Stimulated activated CD4-positive, alpha-beta T cell treated with anti-CD3 and anti-CD28 coated beads, Interleukin-4, amount 100 ng/mL, for 24 hours (primary cell): ENCODE measurements at places on chromosomes 13 and 19.
A peak's percentile ranks its signal among the peaks of the same experiment; 100 is the strongest.

- no peak for DNase-seq
These were observed 65.0 kb upstream of the TRPC4 start for GRCh38 chr13:37934339-37935191.

DNA sequence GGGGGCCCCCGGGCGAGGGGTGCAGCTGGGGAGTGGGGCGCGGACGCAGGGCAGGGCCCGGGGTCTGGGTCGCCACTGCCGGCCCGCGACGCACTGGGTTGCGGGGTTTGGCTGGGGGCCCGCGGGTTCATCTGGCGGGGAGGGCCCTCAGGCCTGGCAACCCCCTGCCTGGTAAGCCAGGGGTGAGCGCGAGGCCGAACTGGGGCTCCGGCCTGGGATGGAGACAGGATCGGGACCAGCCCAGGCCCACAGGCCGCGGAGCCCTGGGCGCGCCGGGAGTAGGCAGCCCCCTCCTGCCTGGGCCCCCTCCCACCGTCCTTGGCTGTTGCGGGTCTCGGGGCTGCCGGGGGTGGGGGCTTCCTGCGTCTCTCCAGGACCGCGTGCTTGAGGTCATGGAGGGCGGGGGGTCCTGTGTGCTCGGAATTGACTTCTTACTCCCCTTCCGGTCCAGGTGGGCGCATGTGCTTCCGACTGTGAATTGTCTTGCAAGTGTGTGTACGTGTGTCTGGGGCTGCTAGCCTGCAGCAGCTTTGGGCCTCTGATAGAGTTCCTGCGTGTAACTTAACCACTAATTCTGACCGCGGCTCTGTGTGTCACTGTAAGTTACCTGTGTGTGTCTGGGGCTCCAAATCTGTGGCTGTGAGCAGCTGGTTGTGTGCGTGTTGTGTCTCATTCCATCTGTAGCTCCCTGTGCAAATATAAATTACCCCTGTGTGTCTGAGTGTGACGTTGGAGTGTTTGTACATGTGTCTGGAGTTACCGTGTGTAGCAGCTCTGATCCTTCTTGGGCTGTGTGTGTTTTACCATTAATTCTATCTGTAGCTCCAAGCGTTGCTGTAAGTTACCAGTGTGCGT, 751 bp downstream of the GRAMD1A start:
- DNase-seq, result peak; percentile 72

- no peak for DNase-seq
These were observed 22.2 kb downstream of the EFNB2 start for GRCh38 chr13:106513025-106513983.

DNA sequence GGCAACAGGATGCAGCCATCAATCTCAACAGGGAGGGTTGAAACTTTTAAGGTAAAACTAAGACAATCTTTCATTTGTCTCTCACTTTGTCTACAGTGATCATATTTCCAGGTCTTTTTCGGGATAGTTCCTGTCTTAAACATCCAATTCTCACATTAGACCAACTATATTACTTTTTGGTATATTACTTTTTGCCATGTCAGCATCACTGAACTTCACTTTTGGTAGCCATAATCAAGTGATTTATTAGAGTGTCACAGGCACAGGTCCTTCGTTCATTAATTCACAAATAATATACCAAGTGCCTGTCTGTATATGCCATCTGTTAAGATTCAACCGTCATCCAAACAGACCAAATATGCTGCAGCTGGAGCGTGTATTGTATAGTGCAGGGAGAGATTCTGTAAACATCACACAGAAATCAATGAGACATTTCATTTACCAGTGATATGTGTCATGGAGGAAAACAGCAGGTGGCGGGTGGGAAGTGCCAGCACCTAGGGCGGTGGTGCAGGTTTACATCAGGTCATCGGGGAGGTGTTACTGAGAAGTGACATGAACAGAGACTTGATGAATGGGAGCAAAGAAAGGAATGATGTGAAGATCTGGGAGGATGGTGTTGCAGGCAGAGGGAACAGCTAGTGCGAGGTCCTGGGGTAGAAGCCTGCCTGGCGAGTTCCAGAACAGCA, 24.9 kb downstream of the ARHGEF7 start:
- no peak for DNase-seq

DNA sequence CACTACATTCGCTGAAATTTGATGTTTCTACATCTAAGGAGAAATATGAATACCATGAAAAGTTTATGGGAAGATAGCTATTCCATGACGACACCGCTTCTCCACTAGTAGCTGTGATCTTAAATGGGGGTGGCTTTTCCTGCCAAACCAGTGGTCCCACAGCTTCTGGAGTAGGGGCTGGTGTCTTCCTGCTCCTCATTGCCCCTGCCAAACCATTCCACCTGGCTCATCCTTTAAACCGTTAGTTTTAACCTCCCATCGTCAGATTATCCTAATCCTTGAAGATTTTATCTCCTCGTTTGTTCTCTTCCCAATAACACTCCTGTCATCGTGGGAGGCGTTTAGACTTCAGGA, 568 bp upstream of the ZNF230 start:
- DNase-seq, result no peak

- DNase-seq, result no peak
These were observed 752 bp upstream of the HAS1 start for GRCh38 chr19:51724543-51724942.

GRCh38 chr19:49951806-49952478, 9.0 kb downstream of the SIGLEC11 start:
- no peak for DNase-seq

GRCh38 chr19:36377541-36378178, 1.3 kb downstream of the ZFP14 start:
- DNase-seq, result no peak

DNA sequence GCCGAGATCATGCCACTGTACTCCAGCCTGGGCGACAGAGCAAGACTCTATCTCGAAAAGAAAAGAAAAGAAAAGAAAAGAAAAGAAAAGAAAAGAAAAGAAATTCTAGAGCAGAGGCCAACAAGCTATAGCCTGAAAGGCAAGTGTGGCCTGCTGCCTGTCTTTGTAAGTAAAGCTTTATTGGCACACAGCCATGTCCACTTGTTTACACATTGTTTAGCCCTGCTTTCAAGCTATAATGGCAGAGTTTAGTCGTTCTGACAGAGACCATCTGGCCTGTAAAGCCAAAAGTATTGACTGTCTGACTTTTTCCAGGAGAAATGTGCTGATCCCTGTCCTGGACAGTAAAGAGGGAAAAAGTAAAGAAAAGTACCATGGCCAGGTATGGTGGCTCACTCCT, 18.3 kb downstream of the NWD1 start:
- no peak for DNase-seq

DNA sequence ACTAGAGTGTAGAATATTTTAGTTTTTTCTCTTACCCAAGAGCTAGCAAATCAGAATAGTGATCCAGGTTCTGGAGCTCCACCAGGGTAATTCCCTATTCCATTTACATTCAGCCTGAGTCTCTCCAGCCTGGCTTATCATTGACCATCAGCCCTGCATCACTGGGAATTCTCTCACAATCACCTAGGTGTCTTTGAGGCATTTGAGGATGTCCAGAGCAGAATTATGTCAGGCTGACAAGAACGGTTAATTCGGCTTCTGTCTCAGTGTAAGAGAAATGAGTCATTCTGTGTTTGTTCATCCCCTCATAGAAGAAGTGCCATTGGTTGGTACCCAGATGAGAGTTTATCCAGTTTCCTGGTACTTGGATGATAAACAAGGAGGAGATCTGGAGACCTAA, 180.5 kb downstream of the ZNF737 start:
- no peak for DNase-seq

DNA sequence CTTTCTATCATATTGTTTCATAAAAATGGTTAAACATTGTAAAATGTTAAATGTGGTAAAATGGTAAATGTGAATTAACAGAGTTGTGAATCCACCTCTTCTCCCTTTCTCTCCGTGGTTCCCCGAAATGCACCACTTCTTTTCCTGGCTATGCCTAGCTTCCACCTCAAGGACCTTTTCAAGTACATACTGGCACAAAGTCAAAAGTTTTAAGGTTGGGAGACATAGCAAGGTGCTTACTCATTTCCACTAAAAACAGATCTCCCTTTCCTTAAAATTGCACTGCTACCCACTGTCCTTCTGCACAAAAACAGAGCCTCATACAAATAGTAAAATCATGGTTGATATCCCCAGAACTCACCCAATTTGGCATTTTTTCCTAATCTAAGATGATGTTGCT, 558.2 kb downstream of the SLITRK6 start:
- no peak for DNase-seq

- DNase-seq, result no peak
These were observed 721 bp downstream of the MED25 start for GRCh38 chr19:49818649-49819370.

- no peak for DNase-seq
These were observed 351.1 kb downstream of the DCT start for GRCh38 chr13:94128430-94128829.

- no peak for DNase-seq
These were observed 111.6 kb downstream of the GGACT start for GRCh38 chr13:100476963-100477362.

GRCh38 chr19:52142001-52142595, 2.4 kb upstream of the ZNF616 start:
- no peak for DNase-seq

GRCh38 chr13:44307255-44307654, 66.4 kb upstream of the SERP2 start:
- no peak for DNase-seq

- no peak for DNase-seq
These were observed 37.8 kb downstream of the STOML3 start for GRCh38 chr13:38952827-38953226.

GRCh38 chr13:39159393-39159792, 121.1 kb downstream of the NHLRC3 start:
- peak; percentile 23 for DNase-seq

- DNase-seq, result peak; percentile 46
These were observed 174.6 kb downstream of the ITGBL1 start for GRCh38 chr13:101626925-101627555.

DNA sequence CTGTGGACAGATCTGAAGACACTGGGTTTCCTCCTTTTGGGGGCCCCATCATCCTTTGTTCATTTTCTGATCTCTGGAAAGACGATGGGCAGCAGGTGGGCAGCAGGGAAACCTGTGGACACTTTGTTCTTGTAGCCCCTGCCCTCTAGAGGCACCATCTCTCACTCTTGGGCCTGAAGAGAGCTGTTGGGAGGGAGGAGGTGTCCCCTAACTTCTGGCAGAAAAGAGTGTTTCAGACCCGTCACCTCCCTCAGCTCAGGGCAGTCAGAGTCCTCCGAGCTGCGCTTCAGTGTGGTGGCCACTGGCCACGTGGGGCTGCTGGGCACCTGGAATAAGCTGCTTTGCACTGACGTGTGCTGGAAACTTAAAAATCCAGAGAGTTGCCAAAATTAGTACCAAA, 26.9 kb upstream of the RNF17 start:
- DNase-seq, result no peak

DNA sequence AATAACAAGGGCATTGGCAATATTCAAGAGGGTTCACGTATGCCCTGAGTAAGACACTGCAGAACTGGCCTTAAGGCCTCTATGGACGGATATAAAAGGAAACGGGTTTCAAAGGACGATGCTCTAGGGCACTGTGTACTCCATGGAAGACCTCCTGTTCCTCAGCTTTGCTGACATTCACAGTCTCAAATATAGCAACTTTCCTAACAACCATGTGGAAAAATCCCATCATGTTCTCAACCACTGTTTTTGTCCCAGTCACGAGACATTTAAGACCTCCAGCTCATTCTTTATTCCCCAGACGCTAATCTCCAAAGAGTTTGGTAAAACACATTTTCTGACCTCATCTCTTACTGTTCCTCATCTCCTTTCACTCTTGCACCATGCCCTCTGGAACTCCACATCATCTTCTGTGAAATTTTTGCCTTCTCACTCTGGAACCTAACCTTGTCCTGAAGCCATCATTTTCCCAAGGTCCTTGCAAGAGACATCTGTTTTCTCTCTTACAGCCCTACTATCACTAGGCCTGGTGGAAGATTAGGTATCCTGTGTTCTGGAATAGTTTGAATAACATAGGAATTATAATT, 37.6 kb downstream of the SPRY2 start:
- no peak for DNase-seq

DNA sequence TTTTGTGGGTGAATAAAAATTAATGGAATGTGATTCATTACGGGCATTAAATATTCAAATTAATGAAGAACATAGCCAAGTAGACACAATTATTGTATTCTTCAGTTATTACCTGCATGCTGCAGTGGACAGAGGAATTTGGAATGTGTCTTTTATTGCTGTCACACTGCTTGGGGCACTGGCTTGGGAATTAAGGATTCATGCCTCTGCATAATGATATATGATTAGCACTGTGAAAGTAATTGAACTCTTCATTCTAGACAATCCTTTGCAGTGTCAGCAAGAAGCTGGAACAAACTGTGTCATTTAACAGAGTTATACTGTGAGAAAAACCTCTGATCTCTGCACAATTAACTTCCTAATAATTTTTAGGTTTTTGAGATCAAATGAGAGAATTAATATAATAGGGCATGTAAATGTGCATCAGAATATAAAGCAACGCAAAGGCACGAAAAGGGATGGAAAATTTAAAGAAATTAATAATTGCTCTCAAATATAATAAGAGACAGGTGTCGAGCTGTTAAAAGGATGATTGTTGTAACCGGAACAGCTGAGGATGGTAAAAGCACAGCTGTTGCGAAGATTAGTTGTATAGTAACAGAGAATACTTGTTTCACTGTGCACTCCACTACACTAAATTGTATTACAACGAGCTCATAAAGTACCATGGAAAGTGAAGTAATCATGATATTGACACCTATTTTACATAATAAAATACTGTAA, 235.1 kb upstream of the MIR17HG start:
- no peak for DNase-seq

- DNase-seq, result no peak
These were observed 278.9 kb upstream of the PCDH9 start for GRCh38 chr13:67509018-67509417.

DNA sequence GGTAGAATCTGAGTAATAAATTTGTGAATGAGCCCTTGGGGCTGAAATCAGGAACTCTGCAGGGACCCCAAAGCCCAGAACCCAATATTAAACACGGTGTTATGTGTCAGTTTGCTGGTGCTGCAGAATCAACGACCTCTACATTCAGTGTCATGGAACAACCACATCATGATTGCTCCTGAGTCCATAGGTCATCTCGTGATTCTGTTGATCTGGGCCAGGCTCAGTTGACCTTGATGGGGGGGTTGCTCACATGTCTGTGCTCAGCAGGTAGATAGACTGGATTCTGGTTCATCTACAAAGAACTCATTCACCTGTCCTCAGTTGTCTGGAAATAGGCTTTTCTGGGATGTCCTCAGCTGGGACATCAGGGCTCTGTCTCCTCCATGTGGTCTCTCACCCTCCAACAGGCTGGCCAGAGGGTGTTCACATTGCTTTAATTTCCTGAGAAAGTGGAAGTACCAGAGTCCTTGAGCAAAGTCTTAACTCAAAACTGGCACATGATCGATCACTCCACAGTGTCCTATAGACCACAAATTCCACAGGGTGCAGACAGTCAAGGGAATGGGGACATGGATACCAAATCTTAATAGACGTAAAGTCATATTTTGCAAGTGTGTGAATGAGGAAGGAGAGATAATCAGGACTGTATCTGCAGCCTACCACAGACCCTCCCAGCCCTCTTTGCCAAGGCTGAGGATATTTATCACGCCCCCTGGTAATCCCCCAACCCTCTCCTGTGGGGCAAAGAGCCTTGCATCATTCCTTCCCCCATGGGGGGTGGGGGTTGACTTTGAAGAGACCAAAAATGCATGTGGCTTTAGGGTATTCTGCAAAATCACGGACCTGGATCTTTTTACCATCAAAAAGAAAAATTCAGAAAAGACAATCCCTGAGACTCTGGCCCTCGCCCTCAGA, 39.3 kb upstream of the IGFL1 start:
- DNase-seq, result no peak
